ENCODE measurements at places on chromosomes 16 and 17. TPM values are rescaled to one million over a fixed set of nuclear protein-coding genes. Genes with fewer than 3 reads are reported as not detected.

Gene ARL5C
- not detected for total RNA-seq

Gene DRC7
- 0.38 TPM for total RNA-seq

Gene TMEM132E
- total RNA-seq, result under 0.01 TPM

Gene CALCOCO2
- total RNA-seq, result 36.6 TPM

Gene PSMD11
- total RNA-seq, result 73.9 TPM

Gene STX8
- 78.4 TPM for total RNA-seq

Gene CACNG5
- total RNA-seq, result not detected

Gene TUBB3
- total RNA-seq, result 119 TPM

Gene ESRP2
- total RNA-seq, result 0.28 TPM

Gene PLXDC1
- total RNA-seq, result 1.1 TPM

Gene LPO
- not detected for total RNA-seq

Gene ALOXE3
- total RNA-seq, result not detected

Gene RGS11
- 2.3 TPM for total RNA-seq

Gene RPS2
- 2,696 TPM for total RNA-seq

Gene RMI2
- total RNA-seq, result 4.5 TPM

Gene TTLL6
- not detected for total RNA-seq

Gene MT2A
- total RNA-seq, result 238 TPM

Gene ASB16
- under 0.01 TPM for total RNA-seq

Gene NDUFAF8
- 36.9 TPM for total RNA-seq

Gene BICDL2
- total RNA-seq, result 0.56 TPM

Gene GOT2
- 20.3 TPM for total RNA-seq

Gene FBXL16
- under 0.01 TPM for total RNA-seq

Gene ANKRD40CL
- 0.28 TPM for total RNA-seq

Gene TBX4
- total RNA-seq, result under 0.01 TPM

Gene KRTAP3-2
- not detected for total RNA-seq

Gene ZDHHC1
- total RNA-seq, result 5.4 TPM

Gene DRG2
- 43.5 TPM for total RNA-seq

Gene VAMP2
- total RNA-seq, result 8.2 TPM

Gene BAHCC1
- total RNA-seq, result 3.5 TPM

Gene MPG
- total RNA-seq, result 224 TPM

Gene OR1G1
- not detected for total RNA-seq

Gene CES3
- total RNA-seq, result 0.56 TPM

Gene ZNF75A
- 17.2 TPM for total RNA-seq

Gene SSTR5
- not detected for total RNA-seq

Gene HBA1
- total RNA-seq, result not detected

Gene RUNDC3A
- total RNA-seq, result not detected

Gene PRR11
- 2.3 TPM for total RNA-seq

Gene CBLN1
- not detected for total RNA-seq

Gene CCNF
- total RNA-seq, result 4.2 TPM

Gene CCDC200
- not detected for total RNA-seq

Gene POLDIP2
- total RNA-seq, result 101 TPM

Gene TBC1D3K
- not detected for total RNA-seq

Gene G6PC3
- total RNA-seq, result 12.7 TPM

Gene ADAM11
- total RNA-seq, result 0.28 TPM

Gene IL17C
- total RNA-seq, result not detected

Gene ADAP2
- 7.9 TPM for total RNA-seq

Gene ALOX15
- not detected for total RNA-seq

Gene TMC8
- not detected for total RNA-seq

Gene ATXN2L
- 22.0 TPM for total RNA-seq

Gene CASKIN2
- 3.5 TPM for total RNA-seq

Gene SYT17
- total RNA-seq, result under 0.01 TPM

Gene ADAD2
- total RNA-seq, result not detected

Gene HCRT
- total RNA-seq, result not detected

Gene ACSM3
- 0.58 TPM for total RNA-seq
